ENCODE measurements at places on chromosomes 12 and 14. TPM values are rescaled to one million over a fixed set of nuclear protein-coding genes. Genes with fewer than 3 reads are reported as not detected.

Gene FGF6
- not detected for polyA plus RNA-seq

Gene CLMN
- 16.7 TPM for polyA plus RNA-seq

- H3K27me3 ChIP-seq = no peaks in the 10 kb centered on the region
- H3K4me3 ChIP-seq = no peak overlapping the region
- H3K27ac ChIP-seq = no peak overlapping the region
- H3K36me3 ChIP-seq = no peaks in the 10 kb centered on the region
- no peaks in the 10 kb centered on the region for H3K4me1 ChIP-seq
These were observed 843.2 kb downstream of the GALC start for GRCh38 chr14:87149583-87150354.

DNA sequence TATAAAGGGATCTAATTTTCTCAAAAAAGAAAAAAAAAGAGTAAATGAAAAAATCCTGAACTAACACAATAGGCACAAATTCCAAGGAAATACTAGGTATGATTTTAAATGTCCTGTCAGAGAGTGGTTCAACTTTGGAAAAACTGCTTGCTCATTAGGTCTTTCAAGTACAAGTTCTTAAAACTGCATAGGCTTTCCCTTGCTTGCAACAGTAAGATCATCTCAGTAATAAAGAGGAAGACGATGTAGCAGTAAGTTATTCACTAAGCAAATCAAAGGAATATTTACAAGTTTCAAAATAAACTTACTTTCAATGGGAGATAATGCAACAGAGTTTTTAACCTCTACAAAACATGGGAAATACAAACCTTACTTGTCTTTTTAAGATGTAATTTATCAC is 21.6 kb downstream of the CORO1C start:
- no peak overlapping the region for H3K4me3 ChIP-seq
- DNase-seq = no peak
- H3K36me3 ChIP-seq = 0 out of 3 replicates have a peak, but pooled peaks cover 2% of the 10 kb centered on the region
- H3K27me3 ChIP-seq = no peaks in the 10 kb centered on the region
- H3K27ac ChIP-seq = no peak overlapping the region

Gene AEBP2
- 9.2 TPM for polyA plus RNA-seq

Gene P2RX4
- 30.8 TPM for polyA plus RNA-seq

DNA sequence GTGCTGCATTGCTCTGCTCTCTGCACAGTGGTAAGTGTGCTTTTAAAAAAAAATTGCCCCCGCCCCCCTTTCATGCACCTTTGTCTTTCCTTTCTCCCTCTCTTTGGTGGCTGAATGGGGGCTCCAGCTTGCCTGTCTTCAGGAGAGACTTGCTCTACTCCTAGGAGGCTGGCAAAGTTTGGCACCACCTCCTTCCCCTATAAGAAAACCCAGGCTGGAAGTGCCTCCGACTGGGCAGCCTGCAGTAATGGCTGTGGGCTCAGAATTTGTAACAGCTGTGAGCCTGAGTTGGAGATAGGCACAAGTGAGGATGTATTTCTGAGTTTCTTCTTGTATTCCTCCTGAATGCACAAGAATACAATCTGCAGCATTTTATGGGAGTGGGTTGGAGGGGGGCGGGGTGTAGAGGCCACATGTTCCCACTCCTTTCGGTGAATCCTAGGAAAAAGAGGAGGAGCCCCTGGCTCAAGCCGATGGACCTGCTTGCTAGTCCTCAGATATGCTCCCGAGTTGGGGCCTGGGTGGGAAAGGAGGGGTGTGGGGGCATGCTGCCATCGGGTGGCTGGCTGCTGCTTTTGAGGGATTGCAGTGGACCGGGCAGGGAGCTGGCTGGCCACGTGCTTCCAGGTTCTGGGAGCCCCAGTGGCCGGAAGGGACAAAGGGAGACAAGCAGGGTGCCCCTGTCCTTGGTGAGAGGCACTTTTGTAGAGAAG is 124.3 kb downstream of the TSPAN9 start:
- no peaks in the 10 kb centered on the region for H3K27me3 ChIP-seq
- H3K36me3 ChIP-seq = peaks cover 6% of the 10 kb centered on the region
- no peak for DNase-seq
- no peak overlapping the region for H3K27ac ChIP-seq

Gene GLS2
- 8.5 TPM for polyA plus RNA-seq

DNA sequence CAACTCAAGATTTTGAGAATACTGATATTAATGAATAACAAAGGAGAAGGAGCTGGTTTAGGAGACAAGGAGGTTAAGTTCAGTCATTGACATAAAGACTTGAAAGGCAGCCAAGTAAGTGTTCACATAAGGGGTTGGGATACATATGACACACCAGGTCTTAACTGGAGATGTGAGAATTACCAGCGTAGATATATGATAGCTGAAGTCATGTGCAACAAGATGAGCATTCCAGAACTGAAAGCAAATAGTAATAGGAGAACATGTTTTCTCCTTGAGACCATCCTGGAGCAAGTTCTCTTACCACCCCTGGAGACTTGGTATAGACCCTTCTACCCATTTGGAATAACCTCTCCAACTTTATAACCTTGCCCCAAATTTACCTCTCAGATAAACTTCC is 43.3 kb upstream of the NPFF start:
- no peak overlapping the region for H3K27ac ChIP-seq
- no peaks in the 10 kb centered on the region for H3K27me3 ChIP-seq
- H3K4me3 ChIP-seq = no peak overlapping the region
- H3K4me1 ChIP-seq = peaks cover 2% of the 10 kb centered on the region

Measured in HepG2 (cell line).